NCI-H1694 treated with DMSO at 0.1 percent for 48 hours (cell line): ENCODE measurements at places on chromosomes 3 and 15.

GRCh38 chr3:131501949-131502348 lies 822 bp downstream of the MRPL3 start:
- no peak for DNase-seq

GRCh38 chr3:173789530-173790162 lies 392.1 kb downstream of the NLGN1 start:
- no peak for DNase-seq

GRCh38 chr3:43879166-43879565 lies 188.4 kb downstream of the ABHD5 start:
- DNase-seq: no peak

DNA sequence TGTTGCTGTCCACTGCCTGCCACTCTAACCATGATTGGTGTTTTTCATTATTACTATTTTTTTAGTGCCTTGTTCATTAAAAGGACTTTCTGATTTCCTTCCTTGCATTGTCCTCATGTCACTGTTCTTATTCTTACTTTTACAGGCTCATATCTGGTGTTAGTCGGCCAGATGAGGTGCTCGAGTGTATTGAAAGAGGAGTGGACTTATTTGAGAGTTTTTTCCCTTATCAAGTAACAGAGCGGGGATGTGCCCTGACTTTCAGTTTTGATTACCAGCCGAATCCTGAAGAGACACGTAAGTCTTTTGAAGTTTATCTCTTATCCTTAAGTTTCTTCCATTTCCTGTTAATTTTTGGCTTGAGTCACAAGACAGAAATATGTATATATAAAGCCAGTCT lies 23.2 kb downstream of the QTRT2 start:
- no peak for DNase-seq

DNA sequence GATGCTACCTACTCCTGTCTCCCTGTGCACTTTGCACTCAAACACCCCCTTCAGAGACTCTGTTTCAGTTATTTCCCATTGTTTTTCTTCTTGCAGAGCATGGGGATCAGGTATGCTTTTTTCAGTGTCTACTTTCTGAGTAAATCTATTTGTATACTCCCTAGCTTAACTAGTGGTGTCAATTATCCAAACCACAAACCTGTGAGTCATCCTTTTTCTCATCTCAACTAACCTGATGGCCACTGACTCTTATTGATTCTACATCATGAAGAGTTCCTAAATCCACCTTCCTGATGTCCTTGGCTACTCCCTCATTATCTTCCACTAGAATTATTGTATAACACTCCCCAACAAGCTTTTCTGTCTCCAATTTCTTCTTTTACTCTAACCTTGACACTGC lies 68.0 kb downstream of the DIPK2A start:
- DNase-seq: no peak

- no peak for DNase-seq
These were observed 1.1 kb downstream of the HDGFL3 start for GRCh38 chr15:83206526-83207008.

- no peak for DNase-seq
These were observed 100.0 kb downstream of the DNAJB8 start for GRCh38 chr3:128366652-128367051.

GRCh38 chr3:101039285-101039684 lies 46.1 kb upstream of the ABI3BP start:
- no peak for DNase-seq

DNA sequence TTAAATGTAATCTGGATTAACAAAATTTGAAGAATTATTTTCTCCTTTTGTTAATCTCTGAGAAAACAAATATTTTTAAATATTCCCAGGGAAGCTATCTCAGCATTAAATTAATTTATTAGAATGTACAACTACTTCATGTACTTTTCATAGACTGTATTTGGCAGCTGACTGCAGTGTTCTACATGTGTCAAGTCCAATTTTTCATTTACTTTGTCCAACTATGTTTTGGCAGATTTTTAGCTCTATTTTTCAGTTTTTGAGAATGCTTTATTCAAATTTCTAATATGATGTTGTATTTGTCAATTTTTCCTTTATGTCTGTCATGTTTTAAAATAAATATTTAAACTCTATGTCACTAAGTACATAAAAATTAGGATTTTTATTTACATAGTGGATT lies 925.1 kb downstream of the OTOL1 start:
- DNase-seq: no peak

DNA sequence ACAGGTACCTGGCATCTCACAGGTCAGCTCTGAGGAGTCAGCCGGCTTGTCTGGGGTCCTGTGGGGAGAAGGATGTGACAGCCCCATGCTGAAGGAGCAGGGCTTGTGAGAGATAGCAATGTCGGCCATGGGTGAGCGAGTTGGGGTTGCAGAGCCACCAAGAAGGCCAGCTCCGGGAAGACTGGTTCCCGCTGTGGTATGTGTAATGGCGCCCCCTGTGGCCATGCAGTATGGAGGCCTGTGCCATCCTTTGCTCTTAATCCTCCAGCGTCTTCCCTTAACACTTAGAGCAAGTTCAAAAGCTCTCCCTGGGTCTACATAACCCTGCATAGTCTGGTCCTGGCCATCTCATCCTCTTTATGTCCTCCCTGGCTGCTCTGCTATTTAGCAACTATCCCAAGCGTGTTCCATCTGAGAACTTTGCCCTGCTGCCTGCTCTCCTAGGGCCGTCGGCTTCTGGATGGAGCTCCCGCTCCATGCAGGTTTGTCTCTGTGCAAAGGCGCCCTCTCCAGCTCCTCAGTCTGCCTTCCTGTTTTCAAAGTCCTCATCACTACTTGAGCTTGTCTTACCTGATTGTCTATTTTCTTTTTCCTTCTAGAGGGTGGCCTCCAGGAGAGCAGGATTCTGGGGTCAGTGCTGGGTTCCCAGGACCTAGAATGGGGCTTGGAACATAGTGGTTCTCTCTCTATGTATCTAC lies 40.8 kb upstream of the IQCF6 start:
- no peak for DNase-seq

DNA sequence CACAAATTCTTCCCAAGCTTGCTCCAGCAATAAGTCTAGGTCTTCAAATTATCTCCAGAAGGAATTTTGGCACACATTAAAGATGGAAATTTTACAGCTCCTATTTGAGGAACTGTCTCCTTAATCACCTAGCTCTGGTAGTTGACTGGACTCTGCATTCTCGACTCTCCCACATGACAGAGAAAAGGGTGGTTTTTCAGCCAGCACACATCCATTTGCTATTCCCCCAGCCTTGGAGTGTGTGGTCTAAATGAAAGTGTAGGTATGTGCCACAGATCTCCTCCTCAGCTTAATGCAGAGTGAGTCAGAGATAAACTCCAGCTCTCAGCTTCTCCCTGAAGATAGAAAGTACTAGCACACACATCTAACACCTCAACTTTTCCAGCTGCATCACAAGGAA lies 62.2 kb upstream of the ALCAM start:
- no peak for DNase-seq

DNA sequence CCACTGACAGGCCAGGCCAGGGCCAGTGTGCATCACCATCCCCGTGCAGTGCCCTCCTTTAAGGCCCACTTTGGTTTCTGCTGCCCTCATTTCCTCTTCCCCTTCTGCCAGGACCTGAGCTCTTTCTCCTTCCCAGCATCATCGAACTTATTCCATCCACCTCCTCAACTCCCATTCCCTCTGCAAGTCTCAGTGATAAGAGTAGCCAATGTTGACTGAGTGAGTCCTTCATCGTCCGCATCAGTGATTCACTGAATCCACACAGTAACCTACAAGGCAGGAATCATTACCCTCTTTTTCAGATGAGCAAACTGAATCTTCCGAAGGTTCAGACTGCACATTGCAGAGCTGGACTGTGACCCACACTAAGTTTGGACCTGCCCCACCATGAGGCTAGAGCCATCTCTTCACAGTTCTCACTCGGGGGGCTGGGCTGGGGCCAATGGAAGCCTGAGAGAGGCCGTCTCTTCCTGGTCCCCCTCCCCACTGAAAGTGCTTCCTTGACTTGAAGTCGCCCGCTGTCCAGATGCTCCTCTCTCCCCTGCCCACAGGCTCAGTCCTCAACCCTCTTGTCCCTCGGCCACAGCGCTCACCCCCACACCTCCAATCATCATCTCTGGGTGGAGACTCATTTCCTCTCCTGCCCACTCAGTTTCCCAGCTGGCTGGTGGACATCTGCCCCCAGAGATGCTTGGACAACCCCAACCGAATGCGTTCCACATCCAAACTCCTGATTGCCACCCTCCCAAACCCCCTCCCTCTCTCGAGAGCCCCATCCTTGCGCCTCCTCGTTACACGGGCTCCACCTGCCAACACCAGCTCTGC lies 15.2 kb upstream of the ANPEP start:
- no peak for DNase-seq

- DNase-seq: no peak
These were observed 62.1 kb downstream of the CYFIP1 start for GRCh38 chr15:22918056-22918455.
